ENCODE measurements at places on chromosomes 3 and 15. TPM values are rescaled to one million over a fixed set of nuclear protein-coding genes. Genes with fewer than 3 reads are reported as not detected.

GRCh38 chr15:67049351-67050044 is 15.9 kb upstream of the SMAD3 start:
- DNase-seq = no peak

DNA sequence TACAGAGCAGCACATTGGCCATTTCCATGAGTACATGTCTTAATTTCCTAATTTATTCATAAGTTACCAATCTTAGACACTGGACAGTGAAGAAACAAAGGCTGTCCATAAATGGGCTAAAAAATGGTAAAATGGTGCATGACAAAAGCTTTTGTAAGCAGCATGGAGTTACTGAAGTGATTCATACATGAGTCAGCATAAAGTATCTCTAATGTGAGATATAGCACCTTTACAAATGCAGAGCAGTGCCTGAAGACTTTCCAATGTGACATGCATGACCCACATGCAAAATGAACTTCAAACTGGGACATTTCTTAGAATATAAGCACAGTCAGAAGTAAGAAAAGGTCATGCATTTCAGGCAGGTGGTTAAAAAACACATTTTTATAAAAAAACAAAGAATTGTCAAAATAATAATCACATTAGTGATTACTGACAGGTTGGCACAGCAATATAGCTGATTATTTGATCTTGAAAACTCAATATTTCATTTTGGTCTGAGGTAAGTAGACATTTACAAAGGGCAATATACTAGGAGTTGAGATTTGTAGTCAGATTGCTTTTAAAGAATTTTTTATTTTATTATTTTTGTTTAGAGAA is 299.3 kb downstream of the PLCL2 start:
- DNase-seq = no peak

- DNase-seq = no peak
These were observed 10.6 kb upstream of the SPRED1 start for GRCh38 chr15:38242055-38242454.

- DNase-seq = no peak
These were observed 64.8 kb downstream of the ZBTB20 start for GRCh38 chr3:115082260-115082659.

GRCh38 chr15:78985859-78986475 is 41.1 kb upstream of the CTSH start:
- DNase-seq = no peak

GRCh38 chr15:79635897-79636561 is 203.9 kb downstream of the MINAR1 start:
- DNase-seq = no peak

DNA sequence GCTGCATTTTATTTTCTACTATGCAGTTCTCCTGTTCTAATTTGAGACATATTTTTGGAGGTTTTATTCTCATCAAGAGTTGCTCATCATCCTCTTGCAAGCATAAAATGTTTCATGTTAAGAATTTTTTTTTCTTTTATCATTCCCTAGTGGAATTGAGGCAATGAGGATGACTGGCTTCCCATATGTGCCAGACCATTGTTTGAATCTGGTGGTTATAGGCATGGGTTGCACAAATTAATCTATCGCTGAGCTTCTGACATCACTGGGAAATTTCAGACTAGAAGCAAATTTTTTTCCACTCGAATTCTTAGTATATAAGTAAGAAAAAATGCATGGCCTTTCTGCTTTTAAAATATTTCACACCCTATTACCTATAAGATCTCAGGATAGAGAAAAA is 279.1 kb upstream of the PLSCR5 start:
- no peak for DNase-seq

DNA sequence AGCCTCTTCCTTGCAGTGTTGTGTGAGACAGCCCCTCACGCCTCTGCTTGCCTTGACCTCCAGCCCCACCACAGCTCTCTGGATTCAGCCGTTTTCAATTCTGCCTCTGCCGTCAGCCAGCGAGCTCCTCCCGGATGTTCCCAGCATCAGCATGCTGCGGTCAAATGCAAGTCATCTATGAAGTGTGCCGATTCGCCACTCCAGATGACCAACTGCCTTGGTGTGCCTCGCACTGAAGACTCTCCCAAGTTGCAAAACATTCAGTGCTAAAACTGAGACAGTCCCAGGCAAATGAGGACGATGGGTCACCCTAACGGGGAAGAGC is 30.6 kb upstream of the RASA2 start:
- DNase-seq = no peak

- peak; percentile 46 for DNase-seq
These were observed 205.6 kb downstream of the TBC1D2B start for GRCh38 chr15:77871852-77872371.

DNA sequence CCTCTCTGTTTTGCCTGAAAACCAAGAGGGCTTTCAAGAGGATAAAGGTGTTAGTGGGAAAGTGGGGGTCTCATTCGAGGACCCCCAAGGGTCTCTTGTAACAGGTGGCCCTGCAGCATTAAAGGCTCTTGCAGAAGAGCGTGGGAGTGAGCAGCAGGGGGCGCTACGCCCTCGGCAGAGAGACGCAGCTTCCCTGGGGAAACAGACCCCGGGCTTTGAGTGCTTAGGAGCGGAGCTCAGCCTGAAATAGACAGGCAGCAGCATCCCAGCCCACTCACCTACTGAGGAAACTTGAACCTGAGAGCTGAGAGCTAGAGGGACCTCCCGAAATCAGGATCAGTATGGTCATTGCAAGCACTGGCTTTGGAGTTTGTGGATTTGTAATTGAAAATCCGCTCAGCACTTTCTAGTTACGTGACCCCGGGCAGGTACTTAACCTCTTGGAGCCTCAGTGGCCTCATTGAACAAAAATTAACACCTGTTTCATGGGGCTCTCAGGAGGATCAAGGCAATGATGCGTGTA is 25.7 kb downstream of the RPLP1 start:
- peak; percentile 82 for DNase-seq

GRCh38 chr15:56038707-56039106 is 45.3 kb upstream of the NEDD4 start:
- DNase-seq = no peak

DNA sequence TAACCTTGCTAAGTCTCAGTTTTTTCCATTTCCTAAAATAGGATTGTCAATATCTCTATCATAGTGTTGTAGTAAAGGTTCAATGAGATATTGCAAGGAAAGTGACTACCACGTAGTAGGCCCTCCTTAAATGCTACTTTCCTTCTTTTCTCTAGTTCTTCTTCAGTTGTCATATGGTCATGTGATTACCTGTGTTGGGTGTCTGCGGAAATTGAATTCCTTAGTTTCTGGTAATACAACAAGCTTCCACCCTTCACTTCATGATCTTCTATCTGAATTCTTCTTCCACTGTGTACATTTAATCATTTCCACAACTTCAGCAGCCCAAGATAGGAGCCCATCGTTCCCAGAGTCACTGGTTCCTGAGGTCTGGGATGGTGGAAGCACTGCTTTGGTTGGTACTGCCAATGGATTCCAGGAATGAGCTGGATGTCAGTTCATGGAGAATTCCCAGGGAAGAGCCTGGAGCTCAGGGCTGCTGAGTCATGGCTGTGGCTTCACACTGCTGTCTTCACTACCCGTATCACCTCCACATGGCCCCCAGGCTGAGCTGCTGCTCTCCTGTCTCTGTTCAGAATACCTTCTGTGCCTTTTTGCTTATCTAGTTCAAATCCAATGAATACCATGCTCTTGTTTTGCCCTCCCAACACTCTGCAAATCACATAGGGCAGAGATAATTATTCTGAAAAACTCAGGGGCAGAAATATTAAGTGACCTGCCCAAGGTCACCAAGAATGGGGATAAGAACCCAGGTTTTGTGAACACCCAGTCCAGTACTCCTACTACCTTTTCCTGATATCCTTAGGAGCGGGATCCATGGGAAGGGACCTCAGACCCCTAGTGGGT is 98.6 kb downstream of the RPL39L start:
- DNase-seq = no peak

GRCh38 chr15:75836959-75837334 is 6.3 kb upstream of the UBE2Q2 start:
- peak; percentile 40 for DNase-seq

DNA sequence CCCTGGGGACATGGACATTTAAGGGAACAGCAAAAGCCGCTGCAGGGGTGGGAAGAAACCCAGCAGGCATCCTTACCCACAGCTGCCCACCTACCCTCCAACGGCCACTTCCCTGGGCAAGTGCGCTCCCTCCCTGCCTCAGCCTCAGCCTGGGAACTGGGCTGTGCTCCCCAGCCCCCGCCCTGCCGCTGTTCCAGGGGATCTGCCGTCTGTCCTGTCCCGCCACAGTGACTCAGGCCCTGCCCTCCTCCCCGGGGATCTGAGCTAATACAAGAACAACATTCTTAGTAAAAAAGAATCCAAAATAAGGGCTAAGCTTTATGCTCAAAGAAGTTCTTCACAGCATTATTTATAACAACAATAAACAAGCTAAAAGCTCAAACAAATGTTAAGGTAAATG is 7.4 kb upstream of the IQSEC1 start:
- no peak for DNase-seq

DNA sequence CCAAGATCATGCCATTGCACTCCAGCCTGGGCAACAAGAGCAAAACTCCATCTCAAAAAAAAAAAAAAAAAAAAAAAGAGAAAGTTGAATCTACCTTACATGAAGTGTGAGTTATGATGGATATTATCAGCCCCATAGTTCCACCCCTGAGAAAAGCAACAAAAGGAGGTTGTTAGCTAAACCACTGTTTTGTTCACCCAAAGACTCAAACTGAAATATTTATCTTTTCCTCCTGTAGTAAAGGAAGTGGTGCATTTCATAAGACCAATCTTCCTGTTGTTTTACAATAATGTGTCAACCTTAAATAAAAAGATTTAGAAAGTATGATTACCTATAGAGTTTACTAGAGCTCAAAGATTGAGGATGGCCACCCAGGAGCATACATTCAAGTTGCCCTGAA is 18.7 kb upstream of the TRMT10C start:
- no peak for DNase-seq

GRCh38 chr3:67561667-67562394 is 92.6 kb downstream of the SUCLG2 start:
- no peak for DNase-seq

DNA sequence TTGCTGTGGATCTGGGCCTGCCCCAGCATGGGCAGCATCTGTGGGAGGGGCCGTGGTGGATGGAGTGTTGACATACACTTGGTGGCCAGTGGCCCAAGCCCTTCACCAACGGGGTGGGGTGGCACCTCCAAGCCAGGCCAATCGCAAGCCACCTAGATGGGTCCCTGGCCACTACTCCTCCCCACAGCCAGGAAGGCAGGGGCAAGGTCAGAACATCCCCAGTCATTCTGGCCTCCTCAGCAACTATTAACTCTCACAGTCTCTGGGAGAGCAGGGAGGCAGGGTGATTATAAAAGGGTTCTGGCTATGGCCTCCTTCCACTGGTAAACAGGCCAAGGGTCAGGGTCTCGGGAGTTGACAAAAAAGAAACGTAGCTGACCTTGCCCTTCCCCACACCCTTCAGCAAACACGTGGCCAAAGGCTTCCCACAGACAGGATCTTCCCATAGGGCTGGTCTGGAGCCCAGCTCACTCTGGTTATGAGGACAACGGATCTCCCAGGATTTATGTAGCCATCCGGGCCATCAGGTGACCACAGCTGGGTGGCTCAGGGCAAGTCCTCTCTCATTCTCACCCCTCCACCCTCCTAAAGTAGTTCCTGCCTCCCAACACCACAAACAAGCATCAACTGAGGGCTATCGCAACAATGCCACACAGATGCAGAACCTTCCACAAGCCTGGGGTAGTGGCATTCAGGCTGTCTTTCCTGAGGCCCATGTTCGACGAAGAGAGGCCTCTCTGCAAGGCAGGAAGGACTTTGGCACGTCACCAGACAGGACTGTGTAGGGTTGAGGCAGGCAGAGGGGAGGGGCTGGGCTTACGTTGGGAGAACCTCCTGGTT is 18.9 kb downstream of the TLE3 start:
- no peak for DNase-seq

GRCh38 chr3:127565711-127566110 is 24.8 kb downstream of the TPRA1 start:
- DNase-seq = no peak

DNA sequence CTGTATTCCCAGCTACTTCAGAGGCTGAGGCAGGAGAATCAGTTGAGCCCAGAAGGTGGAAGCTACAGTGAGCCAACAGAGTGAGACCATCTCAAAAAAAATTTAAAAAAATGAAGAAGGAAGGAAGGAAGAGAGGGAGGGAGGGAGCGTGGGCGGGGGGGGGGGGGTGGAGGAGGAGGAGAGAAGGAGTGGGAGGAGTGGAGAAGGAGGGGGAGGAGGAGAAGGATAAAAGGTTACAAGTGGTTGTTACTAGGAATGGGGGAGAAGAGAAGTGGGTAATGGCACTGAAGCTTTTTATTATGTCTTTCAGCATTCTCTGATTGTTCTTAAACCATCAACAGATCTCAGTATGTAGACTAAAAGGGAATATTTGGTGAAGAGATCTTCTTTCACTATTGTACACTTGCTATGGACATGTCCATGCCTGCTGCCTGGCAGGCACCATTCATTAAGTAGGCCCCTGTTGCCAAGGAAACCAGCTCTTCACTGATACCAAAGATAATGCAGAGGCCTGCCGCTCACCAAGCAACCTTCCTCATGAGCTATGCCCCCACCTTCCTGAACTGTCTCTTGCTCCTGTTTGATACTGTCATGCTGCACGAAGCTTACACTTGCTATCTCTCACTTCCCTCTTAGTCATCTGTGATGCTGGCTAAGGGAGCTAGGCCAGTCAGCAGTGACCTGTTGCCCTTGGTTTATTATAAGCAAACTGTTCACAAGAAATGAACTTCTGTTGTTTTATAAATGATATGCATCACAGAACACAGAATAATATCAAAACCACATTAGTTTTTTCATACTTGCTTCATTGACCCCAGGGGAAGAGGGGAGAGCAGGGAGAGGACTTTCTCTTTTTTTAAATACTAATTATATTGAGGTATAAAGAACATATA is 23.1 kb downstream of the EPM2AIP1 start:
- DNase-seq = peak; percentile 83

DNA sequence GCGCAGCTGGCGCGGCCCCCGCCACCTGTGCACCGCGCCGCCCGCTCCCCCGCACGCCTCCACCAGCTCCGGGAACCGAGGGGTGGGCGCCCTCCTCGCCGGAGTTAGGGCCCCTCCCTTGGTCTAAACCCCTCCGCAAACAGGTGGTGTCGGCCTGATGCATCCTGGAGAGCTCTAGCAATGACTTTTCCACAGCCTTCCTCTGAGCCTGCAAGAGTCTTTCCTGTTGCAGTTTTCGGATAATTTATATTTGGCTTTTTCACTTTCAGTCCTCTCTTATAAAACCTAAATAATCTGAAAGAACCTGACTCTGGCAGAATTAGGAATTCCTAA is 334 bp upstream of the IGSF11 start:
- DNase-seq = no peak

- DNase-seq = no peak
These were observed 120.6 kb downstream of the TNIK start for GRCh38 chr3:171339598-171339997.

- no peak for DNase-seq
These were observed 24.7 kb downstream of the ZIC4 start for GRCh38 chr3:147381596-147381995.

The ALDH1A2 gene
- 1.7 TPM for total RNA-seq

The NEK11 gene
- 4.4 TPM for total RNA-seq

The ZNF660 gene
- total RNA-seq = 5.8 TPM

The SKOR1 gene
- total RNA-seq = 0.37 TPM

The LDHAL6B gene
- total RNA-seq = not detected

The OR5K2 gene
- total RNA-seq = not detected

The INKA1 gene
- total RNA-seq = 7.1 TPM

The PAK6 gene
- 1.5 TPM for total RNA-seq

The A4GNT gene
- total RNA-seq = not detected

The PLOD2 gene
- total RNA-seq = 34.6 TPM

The ASB14 gene
- total RNA-seq = not detected

The CFAP92 gene
- 0.26 TPM for total RNA-seq
